ENCODE measurements at places on chromosomes 11 and 22.
A peak's percentile ranks its signal among the peaks of the same experiment; 100 is the strongest.

- no peak for DNase-seq
Measured at GRCh38 chr11:121365304-121365703, 72.7 kb downstream of the SC5D start.

DNA sequence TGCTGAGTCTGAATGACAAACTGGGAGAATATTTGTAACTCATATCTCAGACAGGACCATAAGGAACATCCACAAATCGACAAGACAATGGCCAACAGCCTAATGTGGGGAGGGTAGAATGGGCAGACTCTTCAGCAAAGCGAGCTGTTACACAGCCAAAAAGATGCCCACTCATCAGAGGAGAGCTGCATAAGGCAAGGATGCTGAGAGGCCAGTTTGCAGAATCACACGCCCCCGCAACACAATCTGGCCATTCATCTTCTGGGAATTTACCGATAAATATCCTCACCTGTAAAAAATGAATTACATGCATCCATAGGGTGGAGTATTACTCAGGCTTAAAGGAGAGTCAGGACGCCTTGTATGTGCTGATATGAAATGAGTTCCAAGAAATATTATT, 57.5 kb upstream of the SLC22A12 start:
- no peak for DNase-seq

GRCh38 chr11:60876168-60876485, 8.8 kb downstream of the ZP1 start:
- DNase-seq, result no peak

DNA sequence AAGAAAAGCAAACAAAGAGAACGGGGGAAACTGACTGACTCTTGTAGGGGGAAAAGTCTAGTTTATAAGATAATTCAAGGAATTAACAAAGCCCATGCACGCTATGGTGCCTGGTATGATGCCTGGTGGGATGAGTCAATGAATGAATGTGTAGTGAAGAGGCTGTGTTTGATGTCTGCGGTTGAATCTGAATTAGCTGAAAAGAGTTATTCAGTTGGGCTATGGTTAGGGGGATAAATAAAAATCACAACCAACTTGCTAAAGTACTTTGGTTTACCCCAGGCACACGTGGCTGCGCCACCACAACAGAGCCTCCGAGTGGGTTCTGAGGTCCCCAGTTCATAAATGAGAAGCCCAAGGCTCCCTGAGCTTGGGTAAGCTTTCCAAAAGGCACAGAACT, 369.3 kb upstream of the SYN3 start:
- DNase-seq, result no peak

DNA sequence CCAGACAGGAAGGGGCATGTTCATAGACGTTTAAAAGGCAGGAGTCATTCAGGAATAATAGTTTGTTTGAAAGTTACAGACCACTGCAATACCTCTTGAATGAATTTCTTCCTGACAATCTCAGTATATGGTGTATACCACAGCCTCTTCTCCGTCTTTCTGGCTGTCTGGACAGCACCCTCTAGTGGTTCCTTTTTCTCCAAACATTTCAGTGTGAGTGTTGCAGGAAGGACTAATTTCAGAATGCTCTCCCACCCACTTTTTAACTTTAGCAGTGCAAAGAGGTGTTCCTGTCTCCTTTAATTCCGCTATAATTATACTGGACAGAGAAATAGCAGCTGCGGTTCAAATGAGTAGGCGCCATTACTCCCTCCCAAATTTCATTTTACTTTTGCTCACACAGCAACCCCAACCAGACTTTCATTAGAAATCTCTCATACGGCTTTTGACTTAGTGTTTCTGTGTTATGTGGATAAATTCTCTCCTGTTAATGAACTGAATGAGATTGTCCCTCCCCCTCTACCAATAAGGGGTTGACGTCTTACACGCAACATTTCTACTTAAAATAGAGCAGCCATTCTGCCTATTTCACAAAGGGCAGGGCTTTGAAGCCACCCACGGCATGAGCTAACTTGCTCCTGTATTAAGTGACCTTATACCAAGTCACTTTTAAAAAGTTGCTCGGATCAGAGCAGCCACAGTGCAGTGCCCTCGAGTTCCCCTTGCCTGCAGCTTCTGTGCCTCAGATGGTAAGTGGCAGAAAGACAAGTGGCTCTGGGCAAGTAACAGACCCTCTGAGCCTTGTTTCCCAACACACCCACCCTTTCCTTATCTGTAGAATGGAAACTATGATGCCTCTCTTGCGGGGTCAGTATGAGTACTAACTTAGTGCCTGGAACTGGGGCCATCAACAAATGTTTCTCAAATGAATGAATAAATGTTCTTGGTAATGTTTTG, 368.6 kb downstream of the OPCML start:
- DNase-seq, result no peak

DNA sequence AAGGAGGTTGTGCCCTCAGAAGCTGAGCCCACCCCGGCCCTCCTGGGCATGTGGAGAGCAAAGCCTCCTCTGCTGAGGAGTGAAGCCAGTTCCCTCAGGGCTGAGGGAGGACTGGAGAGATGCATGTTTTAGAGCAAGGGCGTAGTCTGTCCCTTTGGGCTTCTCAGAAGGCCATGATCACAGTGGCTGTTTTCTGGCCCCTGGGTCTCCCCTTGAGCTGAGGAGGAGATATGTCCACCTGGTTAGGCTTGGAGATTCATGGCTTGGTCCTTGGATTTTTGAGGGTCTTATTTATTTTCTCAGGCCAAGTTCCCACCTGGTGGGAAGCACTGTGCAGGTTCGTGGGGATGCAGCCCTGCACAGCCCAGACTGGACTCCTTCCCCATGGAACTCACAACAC, 46.5 kb upstream of the THY1 start:
- no peak for DNase-seq

GRCh38 chr11:35111161-35112055, 27.6 kb upstream of the CD44 start:
- no peak for DNase-seq

DNA sequence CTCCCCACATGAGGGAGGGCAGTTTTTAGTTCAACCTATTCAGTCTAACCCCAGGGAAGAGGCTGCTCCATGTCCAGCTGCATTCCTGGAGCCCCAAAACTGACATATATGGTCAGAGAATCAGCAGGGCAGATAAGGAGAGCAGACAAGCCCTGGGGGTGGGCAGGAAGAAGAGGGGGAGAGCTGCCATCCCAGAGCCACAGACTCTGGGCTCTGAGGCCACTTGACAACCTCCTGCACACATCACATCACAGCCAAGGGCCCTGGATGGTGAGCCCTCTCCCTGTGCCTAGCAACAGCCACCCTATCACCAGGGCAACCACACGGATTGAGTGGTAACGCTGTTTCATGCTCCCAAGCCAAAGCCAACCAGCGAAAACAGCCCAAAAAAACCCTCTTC, 3.1 kb downstream of the ARHGAP1 start:
- DNase-seq, result no peak

DNA sequence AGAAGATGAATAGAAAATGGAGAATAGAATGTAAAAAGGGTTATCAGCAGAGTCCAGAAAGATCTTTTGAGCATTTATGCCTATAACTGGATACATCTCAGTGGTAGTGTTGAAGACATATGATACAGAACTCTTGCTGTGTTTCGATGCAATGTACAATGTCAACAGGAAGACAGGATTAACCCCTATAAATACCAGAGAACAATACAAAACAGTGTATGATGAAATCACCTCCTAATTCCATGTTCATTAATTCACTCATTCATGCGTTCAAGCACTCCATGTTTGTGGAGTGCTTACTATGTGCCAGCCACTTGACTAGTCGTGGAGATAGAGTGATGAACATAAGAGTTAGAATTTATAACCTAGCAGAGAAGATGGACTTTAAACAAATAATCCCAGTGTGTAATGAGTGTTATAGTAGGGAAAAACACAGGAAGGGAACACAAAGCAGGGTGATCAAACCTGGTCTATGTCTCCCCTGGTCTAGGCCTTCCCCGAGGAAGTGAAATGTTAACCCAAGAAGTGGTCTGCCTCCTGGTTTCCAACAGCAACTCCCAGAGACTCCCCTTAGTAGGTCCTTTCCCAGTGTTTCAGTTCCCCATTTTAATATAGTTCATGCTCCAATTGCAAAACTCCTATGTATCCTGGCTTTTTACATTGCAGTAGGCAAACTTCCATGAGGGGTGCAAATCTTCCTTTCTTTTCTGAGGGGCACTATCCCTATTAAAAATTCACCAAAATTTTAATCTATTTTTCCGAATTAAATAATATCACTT, 9.1 kb upstream of the SESN3 start:
- no peak for DNase-seq

DNA sequence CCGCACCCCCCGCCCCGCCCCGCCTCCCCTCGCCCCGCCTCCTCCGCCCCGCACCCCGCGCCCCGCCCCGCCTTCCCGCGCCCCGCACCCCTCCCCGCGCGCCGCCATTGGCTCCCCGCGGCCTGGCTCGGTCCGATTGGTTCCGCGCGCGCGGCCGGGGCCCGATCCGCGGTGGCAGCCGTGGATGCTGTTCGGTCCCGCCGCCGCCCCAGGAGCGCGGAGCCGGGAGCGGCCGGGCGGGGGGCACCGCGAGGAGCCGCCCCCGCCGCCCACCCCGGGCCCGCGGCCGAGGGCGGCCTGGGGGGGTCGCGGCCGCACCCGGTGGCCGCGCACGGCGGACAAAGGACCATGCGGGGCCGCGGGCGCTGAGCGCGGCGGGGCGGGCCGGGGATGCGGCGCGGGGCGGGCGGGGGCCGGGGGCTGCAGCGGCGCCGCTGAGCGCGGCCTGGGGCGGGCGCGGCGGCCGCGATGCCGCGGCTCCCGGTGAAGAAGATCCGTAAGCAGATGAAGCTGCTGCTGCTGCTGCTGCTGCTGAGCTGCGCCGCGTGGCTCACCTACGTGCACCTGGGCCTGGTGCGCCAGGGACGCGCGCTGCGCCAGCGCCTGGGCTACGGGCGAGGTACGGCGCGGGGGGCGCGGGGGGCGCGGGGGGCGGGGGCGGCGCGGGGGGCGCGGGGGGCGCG, at the start of gene B4GALNT4:
Gene B4GALNT4 (plus strand): TSS at position 164 of the 683 bp plus-strand sequence. CDS start 305 bp downstream, at position 469.
- DNase-seq, result no peak

DNA sequence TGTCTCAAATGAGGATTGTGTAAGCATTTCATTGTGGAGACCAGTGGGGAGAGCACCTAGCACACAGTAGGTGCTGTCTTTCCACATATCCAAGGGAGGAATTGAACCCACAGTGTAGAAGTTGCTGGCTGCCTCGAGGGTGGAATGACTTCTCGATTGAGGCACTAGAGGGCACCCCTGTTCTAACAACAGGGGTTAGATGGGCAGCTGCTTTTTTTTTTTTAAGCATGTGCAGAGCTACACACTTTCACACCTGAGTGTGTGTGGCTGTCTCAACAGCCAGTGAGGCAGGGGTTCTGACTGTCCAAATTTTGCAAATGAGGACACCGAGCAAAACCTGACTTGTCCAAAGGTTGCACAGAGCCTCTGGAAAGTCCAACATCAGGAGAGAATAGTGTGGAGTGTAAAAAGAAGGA, 118.2 kb upstream of the CRYBB3 start:
- peak; percentile 65 for DNase-seq

DNA sequence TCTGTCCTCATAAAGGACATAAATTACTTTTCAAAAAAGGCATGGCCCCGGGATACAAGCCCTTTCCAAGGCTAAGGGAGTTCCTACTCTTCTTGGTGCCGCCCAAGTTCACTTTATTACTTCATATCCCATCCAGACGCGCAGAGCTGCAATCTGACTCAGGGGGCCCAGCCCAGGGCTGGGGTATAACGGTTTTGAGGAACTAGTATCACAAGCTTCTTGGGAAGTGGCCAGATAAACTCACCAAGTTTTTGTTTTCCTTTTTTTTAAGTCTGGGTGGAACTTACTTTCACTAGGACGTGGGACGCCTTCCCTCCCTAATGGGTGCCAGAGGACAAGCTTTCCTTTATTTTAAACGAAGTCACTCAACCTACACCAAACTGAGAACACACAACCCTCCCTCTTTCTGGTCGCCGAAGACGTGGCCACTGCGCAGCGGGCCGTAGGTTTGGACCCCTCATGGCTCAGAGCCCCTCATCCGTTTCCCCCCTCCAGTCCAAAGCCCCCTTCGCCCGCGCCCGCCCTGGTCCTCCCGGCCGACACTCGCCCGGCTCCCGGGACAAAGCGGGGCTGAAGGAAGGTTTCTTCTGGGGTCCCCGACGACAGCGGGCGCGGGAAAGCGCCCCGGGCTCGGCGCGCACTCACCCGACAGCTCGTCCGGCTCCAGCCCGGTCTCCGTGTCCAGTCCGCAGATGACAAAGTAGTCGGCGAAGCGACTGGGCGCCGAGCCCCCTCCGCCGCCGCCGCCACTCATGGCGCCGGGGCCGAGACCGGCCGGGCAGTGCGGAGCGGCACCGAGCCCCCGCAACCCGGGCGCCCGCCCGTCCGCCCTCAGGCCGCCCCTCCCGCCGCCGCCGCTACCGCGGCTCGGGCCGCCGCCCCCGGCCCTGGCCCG, 587 bp downstream of the DENND5A start:
- peak; percentile 41 for DNase-seq

DNA sequence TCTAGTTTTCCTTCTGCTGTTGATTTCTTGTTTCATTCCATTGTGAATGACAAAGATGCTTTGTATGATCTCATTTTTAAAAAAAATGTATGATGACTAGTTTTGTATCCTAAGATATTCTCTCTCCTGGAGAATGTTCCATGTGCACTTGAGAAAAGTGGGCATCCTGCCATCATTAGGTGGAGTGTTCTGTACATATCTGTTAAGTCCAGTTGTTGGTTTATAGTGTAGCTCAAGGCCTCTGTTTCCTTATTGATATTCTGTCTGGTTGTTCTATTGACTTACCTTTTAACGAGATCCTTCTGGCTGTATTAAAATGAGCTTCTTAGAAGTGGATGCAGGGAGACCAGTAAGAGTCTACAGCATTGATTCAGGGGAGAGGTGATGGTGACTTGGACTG, 35.2 kb downstream of the SGSM1 start:
- no peak for DNase-seq

GRCh38 chr11:101442936-101443521, 140.8 kb downstream of the TRPC6 start:
- DNase-seq, result no peak

DNA sequence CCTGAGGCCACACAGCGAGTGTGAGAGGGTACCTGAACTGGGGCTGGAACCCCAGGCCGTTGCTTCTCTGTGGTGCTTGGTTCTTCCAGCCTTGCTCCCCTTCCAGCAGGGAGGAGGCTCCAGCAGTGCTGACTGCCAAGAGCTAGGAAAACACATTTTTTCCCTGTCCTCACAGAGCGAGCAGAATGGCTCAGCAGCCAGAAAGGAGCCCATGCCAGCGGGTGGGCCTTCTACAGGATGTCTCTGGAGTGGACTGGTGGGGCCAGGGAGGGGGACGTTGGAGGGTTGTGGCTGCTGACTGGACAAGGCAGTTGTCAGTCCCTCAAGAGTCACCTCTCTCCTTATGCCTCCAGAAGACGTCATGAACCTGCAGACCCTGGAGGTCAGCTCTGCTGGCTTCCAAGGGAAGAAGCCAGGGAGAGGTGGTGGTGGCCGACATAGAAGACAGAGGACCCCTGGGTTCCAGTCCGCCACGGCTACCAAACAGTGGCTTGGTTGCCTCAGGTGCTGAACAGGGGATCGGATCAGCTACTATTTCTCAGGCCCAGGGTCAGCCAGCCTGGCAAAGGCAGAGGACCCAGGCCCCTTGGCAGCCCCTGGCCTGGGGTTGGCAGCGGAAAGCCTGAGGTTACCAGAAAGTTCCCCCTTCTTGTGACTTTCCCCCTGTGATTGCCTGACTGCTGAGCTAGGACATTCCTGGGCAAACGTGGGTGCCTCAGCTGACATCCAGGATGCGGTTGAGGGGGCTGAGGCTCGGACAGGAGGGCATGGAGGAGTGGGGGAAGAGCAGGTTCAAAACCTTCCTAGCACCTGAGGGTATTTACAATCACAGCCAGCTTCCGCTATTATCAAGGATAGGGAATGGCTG, 3.7 kb downstream of the MAFF start:
- DNase-seq, result no peak

All from CD4-positive, alpha-beta T cell treated with Interleukin-2 at 100 ng/mL for 4 hours (primary cell).